CD8-positive, alpha-beta T cell (primary cell): ENCODE measurements at places on chromosomes 5 and 9.

GRCh38 chr5:115432691-115433090, 111.9 kb downstream of the FEM1C start:
- DNase-seq = no peak

DNA sequence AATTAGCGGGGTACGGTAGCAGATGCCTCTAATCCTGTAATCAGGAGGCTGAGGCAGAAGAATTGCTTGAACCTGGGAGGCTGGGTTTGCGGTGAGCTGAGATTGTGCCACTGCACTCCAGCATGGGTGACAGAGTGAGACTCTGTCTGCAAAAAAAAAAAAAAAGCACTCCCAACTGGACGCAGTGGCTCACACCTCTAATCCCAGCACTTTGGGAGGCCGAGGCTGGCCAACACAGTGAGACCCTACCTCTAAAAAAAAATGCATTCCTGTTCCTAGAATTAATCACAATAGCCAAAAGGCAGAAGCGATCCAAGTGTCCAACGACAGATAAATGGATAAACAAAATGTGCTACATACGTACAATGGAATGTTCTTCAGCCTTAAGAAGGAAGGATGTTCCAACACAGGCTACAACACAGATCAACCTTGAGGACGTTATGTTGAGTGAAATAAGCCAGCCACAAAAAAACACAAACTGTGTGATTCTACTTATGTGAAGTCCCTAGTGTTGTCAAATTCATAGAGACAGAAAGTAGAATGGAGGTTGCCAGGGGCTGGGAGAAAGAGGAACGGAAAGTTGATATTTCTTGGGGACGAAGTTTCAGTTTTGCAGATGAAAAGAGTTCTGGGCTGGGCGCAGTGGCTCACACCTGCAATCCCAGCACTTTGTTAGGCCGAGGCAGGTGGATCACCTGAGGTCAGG, 13.8 kb downstream of the FAM78A start:
- DNase-seq = no peak

GRCh38 chr9:118100529-118101419, 396.6 kb downstream of the TLR4 start:
- DNase-seq = no peak

DNA sequence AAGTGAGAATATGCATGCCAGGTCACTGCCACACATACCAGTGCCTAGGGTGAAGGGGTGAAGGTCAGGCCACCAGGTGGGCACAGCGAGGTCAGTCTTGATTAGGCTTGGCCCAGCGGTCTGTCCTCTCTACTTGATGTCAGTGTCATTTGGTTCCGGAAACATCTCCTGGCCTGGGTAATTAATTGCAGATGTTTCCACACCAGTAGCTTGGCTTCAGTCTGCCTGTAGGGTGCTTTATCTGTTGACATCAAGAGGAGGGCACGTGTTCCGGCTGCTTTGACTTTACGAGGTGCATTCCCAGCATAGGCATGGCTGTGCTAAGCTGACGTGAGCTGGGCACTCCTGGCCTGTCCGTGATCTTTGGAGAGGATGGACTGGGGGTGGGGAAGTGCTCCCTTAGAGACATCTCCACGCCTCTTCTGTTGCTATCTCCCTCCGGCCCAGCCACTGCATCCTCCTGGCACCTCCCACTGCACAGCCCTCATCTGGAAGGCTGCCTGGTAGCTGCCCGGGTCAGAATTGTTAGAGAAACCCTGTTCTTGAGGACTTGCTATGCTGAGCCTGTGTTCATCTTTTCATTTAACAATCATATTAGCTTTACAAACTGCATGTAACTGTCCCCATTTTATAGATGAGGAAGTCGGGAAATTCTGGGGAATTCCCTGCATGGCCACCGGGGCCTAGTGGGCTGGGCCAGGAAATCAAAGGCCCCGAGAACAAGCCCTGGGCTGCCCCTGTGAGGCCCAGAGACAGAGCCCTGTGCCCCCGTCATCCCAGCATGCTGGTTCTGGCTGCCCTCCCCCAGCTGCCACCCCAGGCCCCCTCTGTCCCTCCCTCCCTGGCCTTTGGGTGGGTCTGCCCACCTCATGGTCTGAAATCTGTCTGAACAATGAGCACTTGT, 29.1 kb downstream of the JADE2 start:
- DNase-seq = no peak

DNA sequence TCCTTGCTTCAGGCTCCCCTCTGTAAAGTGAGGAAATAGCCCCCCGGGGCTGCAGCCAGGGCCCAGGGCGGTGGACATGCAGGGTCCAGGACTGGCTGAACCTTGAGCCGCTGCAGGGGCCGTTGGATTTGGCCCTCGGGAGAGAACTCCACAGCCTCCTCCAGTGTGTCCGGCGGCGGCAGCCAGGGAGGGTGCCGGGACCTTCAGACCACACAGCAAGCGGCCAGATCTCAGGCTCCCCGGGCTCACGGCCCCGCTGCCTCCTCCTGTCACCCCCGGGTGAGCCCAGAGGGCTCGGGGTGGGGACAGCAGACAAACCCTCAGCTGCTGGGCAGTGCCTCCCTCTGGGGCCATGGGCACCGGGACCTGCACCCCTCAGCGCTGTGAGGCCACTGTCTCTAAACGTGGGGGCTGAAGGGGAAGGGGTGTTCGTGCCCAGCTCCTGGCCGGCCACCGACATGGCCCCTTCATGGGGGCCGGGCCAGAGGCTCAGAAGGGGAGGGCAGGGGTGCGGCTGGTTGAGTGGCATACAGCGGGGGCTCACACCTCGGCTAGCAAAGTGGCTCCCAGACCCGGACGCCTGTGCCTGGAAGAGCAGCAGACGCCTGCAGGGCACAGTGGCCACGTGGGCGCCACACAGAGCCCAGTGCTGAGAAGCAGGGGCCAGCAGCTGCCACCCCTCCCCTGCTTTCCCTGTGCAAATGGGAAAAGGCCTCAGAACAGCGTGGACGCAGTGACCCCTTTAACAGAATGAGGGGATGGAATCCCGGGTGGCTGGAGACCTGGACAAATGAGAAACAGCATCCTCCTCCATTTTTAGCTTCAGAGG, 19.7 kb downstream of the SLC9A3 start:
- DNase-seq = no peak

- DNase-seq = no peak
Observed at GRCh38 chr5:141343953-141344463, 379 bp downstream of the PCDHGA3 start.

DNA sequence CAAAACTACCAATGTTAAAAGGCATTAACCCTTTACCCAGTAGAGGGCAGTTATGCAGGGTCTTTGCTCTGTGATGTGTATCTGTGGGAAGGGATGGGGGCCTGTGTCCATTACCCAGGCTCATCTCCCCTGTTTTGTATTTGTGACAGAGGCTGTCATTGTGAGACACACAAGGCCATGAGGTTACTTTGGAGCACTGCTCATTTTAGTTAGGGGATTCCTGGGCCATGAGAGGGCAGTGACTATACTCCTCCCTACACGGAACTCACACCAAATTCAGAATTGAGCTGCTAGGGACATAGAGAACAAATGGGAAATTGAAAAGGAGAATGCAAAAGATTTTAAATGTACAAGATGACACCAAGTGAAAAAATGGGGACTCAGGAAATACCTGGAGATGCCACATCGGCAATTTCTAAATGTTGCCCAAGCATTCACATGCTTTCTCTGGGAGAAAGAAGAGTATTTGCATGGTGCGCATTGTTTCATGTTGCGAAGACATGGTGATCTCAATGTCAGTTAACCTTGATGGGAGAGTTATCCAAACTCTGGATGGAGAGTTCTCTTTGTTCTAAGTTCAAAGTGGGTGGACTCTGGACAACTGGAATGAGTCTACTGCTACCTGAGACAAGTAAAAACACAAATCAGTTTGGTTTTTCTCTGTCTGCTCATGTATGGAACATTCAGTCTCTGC, 32.5 kb downstream of the C9orf152 start:
- DNase-seq = no peak

DNA sequence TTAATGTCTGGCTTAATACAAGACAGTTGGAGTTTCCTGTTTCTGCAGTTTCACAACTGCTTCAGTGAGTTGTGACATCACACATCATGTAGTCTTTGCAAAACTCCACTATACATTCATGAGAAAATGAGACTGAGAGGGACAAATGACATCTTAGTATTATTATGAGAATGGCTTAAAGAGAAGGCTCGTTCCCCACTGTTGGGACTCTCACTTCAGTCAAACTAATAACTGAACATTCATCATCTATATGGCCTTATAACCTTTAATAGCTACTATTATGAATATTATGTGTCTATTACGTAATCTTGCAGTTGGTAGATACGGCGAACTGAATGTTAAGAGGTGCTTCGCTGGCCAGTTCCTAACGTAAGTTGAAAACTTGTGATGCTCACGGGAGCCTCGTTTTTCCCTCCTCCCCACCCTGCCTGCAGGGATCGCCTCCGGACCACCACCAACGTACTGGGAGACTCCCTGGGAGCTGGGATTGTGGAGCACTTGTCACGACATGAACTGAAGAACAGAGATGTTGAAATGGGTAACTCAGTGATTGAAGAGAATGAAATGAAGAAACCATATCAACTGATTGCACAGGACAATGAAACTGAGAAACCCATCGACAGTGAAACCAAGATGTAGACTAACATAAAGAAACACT, 79.4 kb downstream of the SLC1A3 start:
- DNase-seq = no peak

DNA sequence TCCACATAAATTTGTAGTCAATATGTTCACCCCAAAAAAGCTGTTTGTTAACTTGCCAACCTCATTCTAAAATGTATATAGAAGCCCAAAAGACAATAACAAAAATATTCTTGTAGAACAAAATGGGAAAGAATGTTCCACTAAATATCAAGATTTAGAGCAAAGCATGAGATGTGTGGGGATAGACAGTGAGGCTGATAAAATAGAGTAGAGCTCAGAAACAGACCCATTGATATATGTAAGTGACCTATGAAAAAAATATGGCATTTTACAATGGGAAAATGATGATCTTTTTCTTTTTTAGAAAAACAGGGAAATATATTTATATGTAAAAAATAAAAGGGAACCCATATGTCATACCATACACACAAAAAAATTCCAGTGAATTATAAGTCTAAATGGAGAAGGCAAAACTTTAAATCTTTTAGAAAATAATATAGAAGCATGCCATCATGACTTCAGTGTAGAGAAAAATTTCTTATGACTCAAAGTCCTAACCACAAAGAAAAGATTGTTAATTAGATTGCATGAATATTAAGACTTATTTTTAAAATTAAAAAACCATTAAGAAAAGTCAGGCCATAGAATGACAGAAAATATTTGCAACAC, 6.6 kb upstream of the IFNB1 start:
- DNase-seq = no peak

GRCh38 chr9:4829969-4830368, 37.2 kb downstream of the RCL1 start:
- DNase-seq = no peak

- no peak for DNase-seq
Observed at GRCh38 chr9:2625427-2625826, 3.8 kb downstream of the VLDLR start.

DNA sequence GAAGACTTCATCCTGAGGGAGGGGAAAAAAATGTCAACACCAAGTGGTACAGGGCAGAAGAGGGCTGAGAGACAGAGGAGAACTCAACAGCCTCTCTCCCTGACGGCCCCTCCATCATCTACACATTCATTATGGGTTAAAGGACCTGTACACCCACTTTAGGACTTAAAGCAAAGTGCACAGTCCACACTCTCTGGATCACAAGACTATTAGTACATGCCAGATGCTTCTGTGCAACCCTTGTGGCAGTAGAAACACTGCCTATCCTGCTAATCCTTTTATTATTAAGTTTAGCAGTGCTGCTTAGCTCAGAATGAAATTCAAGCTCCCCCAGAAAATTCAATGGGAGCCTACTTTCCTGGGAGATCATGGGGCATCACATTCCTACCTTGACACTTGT, 1.9 kb downstream of the FRMD3 start:
- no peak for DNase-seq

DNA sequence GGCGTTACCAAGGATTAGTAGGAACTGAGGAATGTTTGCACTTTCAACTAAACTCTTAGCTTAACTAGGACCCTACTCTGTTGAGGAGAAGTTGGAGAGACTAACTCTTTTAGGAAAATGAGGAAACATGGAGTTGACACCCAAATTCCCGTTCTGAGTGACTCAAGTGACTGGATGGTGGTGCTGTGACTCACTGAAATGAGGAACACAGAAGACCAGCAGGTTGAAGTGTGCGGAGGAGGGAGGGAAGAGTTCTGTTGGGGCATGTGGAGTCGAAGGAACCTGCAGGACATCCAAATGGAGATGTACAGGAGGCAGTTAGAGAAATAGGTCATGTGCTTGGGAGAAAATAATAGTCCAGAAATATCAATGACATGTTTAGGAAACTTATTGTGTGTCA, 8.2 kb downstream of the HEXB start:
- no peak for DNase-seq

DNA sequence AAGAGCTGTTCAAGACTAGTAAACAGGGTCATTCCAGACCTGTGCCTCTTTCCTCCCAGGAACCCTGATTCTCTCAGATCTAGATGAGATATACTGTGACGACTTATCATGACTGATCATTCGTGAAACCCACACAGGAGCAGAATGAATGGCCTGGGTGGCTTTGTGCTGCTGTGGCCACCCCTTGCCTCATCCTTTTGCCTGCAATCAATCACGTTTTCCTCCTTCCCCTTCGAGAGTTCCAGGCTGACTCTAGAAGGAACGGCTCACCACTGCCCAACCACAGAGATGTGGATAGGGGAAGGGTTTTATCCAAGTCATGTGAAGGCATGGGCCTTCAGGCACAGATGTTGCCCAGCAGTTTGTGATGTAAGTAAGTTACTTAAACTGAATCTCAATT, 5.8 kb downstream of the ANXA6 start:
- no peak for DNase-seq

DNA sequence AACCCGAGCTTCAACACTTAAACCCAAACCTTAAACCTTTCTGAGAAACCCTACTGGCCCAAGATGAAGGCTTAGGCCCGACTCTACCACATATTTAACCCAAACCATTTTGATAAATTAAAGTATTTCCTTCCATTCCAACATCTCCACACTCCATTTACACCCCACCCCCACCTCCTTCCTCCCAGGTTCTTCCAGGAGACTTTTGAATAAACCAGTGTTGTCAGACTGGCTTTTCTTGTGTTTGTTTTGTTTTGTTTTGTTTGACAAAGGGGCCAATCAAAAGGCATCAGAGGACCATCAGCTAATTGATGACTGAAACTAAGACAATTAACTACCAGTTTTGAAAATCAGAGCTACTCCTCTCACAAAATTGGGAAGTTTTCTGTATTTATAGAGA, 4.6 kb upstream of the ZNF608 start:
- no peak for DNase-seq

GRCh38 chr5:148397968-148398595, 14.3 kb downstream of the FBXO38 start:
- no peak for DNase-seq

GRCh38 chr5:146051678-146052077, 53.7 kb downstream of the PLAC8L1 start:
- DNase-seq = no peak

DNA sequence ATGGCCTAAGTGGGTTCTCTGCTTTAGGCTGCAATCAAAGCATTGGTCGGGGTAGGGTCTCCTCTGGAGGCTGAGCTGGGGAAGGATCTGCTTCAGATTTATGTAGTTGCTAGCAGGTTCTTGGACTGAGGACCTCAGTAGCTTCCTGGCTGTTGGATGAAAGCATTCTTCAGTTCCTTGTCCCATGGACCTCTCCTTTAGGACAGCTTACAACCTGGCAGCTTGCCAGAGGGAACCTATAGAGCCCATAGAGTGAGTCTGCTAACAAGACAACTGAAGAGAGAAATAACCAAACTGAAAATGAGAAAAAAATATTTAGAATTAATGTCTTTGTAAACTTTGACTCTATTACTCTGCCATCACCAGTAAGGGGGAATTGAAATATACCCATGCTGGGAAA, 12.4 kb downstream of the MRPS30 start:
- no peak for DNase-seq
